ENCODE measurements at places on chromosomes 6 and 20.

- peak; percentile 23 for DNase-seq
Measured at GRCh38 chr6:45786355-45786781, 229.3 kb downstream of the CLIC5 start.

GRCh38 chr6:118982575-118982911 is 47.6 kb upstream of the MCM9 start:
- DNase-seq: no peak

- DNase-seq: peak; percentile 78
Measured at GRCh38 chr20:38674092-38674764, 50.1 kb upstream of the SLC32A1 start.

GRCh38 chr6:109875973-109876372 is 102.1 kb upstream of the GPR6 start:
- no peak for DNase-seq

- DNase-seq: no peak
Measured at GRCh38 chr6:97198046-97198565, 84.9 kb downstream of the MMS22L start.

DNA sequence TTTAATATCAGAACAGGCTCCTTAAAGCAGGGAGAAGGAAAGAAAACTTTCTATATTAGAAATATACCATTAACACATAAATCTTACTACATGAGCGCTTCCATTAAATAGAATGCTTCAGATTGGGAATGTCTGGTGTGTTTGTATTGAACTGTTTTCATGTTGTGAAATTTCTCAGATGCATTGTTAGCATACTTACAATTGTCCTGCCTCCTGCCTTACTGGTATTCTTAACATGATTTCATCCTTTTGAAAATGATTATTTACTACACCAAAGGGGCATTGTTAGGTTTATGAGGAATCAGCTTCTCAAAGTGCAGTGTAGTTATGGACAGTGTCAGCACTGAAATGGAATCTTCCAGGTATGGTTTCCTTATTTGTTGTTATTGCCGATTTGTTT is 145.6 kb downstream of the MTFR2 start:
- DNase-seq: no peak

GRCh38 chr6:130453230-130453629 is 87.4 kb downstream of the TMEM200A start:
- DNase-seq: no peak

All from putamen (tissue), 1 donor.